ENCODE measurements at places on chromosomes 7 and 10.

DNA sequence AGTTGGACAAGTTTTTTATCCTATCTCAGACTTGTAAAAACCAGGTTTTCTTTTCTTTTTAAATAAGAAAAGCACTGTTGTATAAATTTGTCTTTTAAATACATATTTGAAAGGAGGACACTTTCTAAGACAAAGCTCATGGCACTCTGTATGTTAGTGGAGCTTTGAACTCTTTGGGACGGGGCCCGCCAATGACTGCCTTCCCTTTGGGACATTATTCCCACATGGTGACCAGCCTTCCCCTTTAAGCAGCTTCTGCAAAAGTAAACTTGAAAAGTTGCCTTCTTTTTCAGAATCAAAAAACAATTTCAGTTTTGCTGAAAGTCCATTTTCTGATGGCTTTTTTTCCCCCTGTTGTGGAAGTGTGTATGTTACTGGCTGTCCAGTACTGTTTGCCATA is 1.8 kb downstream of the CUX1 start:
- no peak for DNase-seq

- no peak for DNase-seq
These were observed 156.2 kb downstream of the DNAJB6 start for GRCh38 chr7:157493017-157493416.

DNA sequence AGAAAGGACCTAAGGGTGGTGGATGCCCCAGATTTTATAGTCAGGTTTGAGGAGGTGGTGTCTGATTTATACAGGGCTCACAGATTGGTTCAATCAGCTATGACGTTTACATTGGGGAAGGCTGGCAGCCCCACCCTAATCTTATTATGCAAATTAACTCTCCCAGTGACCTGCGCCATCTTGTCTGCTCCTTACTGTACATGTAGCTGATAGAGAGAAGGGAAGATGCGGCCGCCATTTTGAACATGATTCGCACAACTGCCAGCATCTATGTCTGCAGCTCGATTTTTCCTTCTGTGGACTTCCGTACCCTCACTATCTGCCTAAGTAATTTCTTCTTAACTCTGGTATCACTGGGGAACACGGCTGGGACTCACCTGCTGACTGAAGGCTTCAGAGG is 619.0 kb upstream of the DPP6 start:
- DNase-seq: no peak

- no peak for DNase-seq
These were observed 13.4 kb upstream of the AP1S1 start for GRCh38 chr7:101140746-101141382.

GRCh38 chr7:107398161-107398560 is 71.7 kb upstream of the GPR22 start:
- DNase-seq: no peak

- no peak for DNase-seq
These were observed 28.2 kb downstream of the CDK14 start for GRCh38 chr7:90624225-90624911.

DNA sequence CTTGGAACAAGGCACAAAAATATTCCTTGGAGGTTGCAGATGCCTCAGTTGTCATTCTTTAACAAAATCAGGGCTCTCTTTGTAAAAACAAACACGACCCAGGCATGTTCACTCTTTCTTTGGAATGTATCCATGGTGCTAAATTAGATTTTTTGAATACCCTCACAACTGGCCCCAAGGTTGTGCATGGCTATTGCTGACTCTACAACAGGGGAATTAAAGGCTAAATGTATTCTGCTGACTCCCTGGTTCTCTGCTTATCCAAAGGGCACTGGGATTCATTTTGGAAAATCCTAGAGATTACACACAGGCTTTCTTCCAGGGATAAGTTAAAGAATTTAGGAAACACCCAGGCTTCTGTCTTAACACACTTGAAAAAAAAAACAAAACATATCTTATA is 332.5 kb downstream of the WDR11 start:
- no peak for DNase-seq
